Activated CD4-positive, CD25-positive, alpha-beta regulatory T cell treated with anti-CD3 and anti-CD28 coated beads, Interleukin-2, amount 50 U/mL, for 24 hours (primary cell): ENCODE measurements at places on chromosomes 6 and 20.

GRCh38 chr20:5657190-5657875 lies 92.9 kb upstream of the SHLD1 start:
- ATAC-seq: no peak

- no peak for ATAC-seq
Measured at GRCh38 chr6:150152891-150153876, 10.3 kb downstream of the PPP1R14C start.

GRCh38 chr6:31462026-31462963 lies 35.6 kb upstream of the MICB start:
- no peak for ATAC-seq

DNA sequence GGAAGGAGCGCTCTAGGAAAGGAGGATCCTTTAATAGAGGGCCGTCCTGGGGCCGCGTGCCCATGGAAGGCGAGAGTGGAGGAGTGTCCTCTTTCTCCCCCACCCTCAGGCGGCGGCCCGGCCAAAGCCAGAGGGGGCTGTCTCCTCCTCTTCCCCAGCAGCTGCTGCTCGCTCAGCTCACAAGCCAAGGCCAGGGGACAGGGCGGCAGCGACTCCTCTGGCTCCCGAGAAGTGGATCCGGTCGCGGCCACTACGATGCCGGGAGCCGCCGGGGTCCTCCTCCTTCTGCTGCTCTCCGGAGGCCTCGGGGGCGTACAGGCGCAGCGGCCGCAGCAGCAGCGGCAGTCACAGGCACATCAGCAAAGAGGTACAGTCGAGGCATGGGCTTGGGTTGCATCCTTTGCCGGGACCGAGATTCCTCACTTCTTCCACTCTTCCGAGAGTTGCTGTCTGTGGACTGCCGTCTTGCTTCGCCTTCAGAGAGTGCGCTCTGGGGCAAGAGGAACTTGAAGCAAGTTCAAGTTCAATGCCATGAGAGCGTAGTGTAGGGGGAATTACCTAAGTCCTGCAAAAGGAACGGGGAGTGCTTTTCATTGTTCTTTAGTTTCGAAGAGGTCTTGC lies at the start of gene LAMA2:
Gene LAMA2 (plus strand): TSS at position 148 of the 621 bp plus-strand sequence. CDS start 108 bp downstream, at position 256.
- no peak for ATAC-seq

DNA sequence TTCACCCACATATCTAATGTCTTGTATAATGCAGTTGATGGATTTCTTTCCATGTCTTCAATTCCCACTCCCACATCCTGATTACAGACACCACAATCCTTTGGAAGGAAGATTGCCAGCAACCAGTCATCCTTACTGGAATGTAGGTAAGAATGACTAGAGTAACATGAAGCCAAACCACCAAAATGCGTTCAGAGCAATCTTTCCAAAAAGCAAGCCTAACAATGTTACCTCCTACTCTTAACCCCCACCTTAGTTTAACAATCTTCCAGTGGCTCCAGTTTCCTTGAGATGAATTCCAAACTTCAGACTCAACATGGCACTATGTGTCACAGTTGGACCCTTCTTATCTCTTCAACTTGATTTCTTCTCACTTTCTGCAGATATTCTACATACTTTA lies 685.6 kb downstream of the DOK5 start:
- ATAC-seq: no peak

GRCh38 chr6:127298475-127298874 lies 31.8 kb downstream of the RNF146 start:
- ATAC-seq: peak; percentile 67

- ATAC-seq: no peak
Measured at GRCh38 chr20:21465799-21466198, 48.1 kb downstream of the NKX2-2 start.
